ENCODE measurements at places on chromosomes 7 and 10.
A peak's percentile ranks its signal among the peaks of the same experiment; 100 is the strongest.

GRCh38 chr7:32224276-32224675, 154.1 kb upstream of the PDE1C start:
- no peak for DNase-seq

DNA sequence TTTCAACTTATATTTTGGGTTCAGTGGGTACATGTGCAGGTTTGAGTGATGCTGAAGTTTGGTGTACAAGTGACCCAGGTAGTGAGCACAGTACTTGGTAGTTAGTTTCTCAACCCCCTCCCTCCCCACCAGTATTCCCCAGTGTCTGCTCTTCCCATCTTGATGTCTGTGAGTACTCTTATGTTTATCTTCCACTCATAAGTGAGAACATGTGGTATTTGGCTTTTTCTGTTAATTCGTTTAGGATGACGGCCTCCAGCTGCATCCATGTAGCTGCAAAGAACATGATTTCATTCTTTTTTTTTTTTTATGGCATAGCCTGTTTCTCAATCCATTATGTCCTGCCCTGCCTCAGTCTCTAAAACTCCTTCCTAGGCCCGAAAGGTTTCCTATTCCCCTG, 222.1 kb downstream of the WDR37 start:
- no peak for DNase-seq

DNA sequence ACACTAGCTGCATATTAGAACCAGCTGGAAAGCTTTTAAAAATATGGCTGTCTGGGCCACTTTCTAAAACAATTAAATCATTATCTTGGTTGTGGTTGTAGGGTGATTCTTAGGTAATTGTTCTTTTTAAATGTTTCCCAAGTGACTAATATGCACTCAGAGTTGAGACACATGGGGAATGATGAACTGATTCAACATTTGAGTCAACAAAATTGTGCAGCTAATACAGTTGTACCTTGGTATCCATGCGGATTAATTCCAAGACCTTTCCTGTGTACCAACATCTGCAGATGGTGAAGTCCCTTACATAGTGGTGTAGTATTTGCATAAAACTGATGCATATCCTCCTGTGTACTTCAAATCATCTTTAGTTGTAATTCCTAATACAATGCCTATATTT, 242.2 kb downstream of the ATRNL1 start:
- no peak for DNase-seq

DNA sequence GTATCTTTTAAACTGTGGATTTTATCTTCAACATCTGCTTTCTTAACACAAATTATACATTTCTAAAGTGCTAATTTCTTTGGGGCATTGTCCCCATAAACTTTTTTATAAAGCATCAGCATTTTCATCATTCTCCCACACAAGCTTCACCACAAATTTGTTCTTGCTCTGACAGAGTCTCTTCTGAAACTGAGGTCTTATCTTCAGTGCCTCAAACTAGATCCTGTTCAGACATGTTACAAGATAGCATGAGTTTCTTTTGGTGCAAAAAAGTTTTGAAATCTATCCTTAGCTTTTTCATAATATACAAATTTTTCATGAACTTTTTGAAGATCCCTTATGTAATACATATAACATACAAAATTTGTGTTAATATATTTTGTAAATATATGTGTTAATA, 346.6 kb downstream of the IPMK start:
- no peak for DNase-seq

DNA sequence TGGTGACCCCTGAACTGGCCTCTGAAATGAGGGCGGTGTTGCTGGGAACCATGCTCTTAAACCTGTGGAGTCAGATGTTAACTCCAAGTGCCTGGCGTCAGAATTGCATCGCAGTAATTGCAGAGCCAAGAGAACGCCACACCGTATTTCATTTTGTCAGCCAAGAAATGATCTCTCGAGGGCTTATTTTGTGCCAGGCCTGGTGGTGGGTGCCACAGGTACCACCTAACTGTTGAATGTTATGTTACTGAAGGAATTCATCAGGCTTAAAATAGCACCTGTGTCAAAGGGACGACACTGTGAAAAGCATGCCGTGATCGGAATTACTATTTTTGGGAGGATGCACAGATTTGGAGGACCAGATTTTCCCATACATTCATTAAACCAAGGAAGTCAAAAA, 51.9 kb upstream of the BAIAP2L1 start:
- DNase-seq: no peak

GRCh38 chr10:48705401-48705938, 20.8 kb downstream of the WDFY4 start:
- no peak for DNase-seq

GRCh38 chr10:77801474-77802161, 124.9 kb downstream of the DLG5 start:
- no peak for DNase-seq

DNA sequence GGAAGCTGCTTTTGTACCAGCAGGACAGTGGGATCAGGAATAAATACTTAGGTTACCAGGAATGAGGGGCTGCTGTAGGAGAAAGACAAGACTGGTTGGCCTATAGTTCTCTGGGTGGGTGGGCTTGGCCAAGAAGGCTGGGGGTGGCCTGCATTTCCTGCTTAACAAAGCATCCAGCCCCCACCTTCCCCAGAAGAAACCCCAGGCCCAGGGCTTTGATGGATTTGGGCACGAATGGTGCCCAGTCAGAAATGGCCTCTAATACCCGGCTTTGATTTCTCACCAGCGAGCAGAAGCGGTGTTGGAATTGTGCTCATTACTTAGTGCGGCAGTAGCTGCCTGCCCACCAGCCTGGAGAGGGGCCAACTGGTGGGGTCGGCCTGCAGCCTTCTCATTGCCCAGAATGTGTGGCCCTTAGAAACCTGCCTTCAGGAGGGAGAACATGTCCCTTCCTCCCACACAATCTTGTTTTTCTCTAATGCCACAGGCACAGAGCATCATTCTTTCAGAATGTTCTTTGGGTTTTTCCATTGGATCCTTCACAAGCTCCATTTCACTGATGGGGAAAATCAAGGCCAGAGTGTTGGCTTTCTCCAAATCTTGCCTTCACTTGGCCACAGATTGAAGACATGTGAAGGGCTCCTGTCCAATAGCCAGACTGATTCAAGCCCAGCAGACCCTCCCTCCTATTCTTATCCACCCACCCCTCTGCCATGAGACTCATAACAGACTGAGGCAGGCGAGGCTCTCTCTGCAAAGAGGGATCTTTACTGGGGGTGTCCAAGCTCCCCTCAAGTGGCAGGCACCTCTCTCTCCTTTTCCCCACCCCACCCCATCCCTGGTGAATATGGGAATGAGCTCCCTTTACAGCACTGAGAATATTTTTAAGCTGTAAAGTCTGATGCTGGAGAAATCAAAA, 2.5 kb downstream of the UNC5B start:
- no peak for DNase-seq

DNA sequence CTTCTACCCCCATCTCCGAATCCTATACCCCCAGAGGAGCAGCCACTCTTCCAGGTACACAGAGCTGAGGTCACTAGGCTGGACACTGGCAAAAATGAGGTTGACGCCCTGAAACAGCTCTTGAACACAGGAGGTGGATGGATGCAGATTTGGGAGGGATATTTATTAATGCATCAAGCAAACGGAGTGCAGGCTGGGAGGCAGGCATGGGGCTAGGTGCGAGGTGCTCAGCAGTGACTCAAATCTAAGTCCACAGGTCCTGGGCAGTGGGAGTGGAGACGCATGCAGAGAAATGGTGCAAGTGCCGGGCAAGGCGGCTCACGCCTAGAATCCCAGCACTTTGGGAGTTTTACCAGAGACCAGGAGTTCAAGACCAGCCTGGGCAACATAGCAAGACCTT, 11.0 kb downstream of the GUSB start:
- DNase-seq: no peak

GRCh38 chr10:54843085-54843646, 42.1 kb upstream of the PCDH15 start:
- DNase-seq: no peak

DNA sequence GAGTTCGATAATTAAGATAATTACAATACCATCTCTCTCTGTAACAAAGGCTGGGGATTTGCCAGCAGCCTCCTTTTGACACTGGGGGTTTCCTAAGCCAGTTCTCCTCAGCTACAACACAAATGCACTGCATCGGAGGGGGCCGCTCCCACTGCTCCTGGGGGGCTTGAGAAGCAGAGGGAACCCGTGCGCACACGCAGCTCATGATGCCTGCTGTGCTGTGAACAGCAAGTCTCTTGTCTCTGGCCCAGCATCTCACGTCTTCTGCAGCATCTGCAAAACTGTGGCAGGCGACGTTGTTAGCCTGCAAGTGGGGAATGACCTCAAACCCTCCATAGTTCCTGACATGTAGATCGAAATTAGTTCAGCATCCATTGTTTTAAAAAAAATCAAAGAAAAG, 5.5 kb downstream of the VIPR2 start:
- no peak for DNase-seq

DNA sequence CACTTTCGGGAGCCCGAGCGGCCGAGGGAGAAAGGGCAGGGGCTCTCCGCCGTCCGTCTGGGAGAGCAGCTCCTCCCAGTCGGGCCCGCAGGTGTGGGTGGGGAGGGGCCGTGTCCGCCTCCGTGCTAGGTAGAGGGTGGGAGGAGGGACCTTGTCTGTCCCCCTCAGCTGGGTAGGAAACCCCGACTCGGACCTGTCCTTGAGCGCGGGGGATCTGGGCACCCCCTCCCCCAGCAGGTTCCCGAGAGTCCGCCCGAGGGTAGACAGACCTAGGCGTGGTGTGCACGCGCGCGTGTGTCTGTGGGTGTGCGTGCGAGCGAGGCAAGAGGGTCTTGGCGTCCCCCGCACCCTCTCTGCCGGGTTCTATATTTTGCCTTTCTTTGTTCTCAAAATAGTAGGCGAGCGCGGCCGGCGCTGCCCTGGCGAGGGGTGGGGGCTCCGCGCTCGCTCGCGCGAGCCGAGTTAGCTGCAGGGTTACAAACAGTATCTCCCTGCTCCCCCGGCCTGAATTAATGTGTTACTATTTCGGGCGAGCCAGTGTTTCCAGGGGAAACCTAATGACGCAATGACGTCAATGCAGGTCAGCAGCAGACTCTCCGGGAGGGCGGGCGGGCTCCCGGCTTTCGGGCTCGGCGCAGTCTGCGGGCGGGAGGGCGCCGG, 73.9 kb upstream of the LEP start:
- peak; percentile 29 for DNase-seq

GRCh38 chr7:78149787-78150186, 351.2 kb downstream of the PHTF2 start:
- DNase-seq: no peak

DNA sequence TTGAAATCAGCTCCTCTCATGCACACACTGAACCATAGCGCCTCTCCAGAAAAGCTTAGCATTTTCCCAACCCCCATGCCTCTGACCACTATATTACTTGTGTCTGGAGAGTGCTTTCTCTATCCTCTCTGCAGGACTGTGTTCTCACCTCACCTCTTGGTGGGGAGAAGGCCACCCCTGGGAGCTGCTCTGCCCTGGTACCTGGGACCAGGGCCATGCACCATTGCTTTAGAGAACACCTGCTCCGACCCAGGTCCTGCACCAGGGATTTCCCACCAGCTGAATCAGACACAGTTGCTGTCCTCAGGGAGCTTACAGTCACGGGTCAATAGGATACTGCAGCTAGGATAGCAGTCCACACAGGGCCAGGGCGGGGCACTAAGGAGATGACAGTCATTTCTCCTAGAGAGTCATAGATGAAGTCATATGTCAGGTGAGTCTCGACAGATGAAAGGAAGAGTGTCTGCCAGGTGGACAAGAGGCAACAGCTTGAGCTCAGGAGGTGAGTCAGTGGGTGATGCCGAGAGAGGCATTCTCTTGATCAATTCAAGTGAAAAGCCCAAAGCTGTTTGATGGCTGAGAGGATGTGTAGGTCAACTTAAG, 619 bp upstream of the LMTK2 start:
- DNase-seq: no peak

DNA sequence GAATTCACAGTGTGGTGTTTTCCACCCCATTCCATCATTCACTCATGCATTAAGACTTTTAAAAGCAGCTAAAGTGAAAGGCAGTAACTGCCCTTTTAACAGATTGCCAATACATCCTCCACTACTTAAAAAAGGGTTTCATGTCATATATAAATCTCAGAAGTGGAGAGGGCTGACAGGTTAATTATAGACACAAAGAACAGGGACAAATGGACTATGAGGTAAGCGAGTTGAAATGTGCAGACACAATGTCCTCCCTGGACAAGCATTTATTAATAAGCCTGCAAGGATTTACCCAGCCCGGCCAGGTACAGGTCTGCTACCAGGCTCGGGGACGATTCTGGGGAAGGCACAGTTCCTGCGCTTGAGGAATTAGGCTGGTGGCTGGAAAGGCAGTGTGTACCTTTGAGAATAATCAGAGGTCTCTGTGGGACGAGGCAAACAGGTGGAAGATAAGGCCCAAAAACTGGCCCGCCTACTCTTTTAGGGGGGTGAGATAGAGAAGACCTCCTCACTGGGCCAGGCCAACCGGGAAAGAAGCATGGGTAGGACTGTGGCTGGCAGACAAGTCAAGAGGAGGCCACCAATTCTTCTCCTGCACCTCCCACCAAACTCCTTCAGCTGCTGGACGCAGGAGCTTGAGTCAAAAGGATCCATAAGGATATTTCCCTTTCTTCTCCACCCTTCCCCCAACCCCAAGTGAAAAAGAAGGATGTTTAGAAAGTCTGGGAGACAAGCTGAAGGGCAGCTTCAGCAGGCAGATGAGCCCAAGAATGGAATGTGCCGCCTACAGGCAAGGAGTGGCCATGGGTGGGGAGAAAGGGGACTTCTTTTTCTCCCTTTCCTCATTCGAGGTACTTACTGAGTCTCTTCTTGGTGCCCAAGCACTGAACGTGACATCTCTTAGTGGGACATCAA, 1.5 kb downstream of the PDLIM1 start:
- DNase-seq: peak; percentile 33

DNA sequence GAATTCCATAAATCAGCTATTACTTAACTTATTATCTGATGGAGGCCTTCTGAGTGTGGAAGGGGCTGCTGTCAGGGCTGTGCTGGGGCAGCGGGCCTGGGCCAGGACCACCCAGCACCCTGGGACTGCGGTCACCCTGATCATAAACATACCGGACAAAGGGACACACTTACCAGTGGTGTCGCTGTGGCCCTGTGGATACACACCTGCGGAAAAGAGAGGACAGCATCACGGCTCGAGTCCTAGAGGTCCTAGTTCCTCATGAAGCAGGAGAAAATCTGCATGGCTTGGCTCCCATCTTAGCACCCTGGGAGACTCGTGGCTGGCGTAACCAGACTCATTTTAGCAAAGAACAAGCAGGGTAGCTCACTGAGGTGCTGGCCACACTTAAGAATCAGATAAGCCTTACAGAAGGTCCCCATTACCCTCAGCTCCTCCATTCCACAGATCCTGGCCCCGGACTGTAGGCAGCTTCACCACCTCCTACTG, 17.7 kb downstream of the IL15RA start:
- DNase-seq: no peak

- peak; percentile 59 for DNase-seq
Measured at GRCh38 chr10:15642095-15642494, 77.6 kb downstream of the ITGA8 start.

- no peak for DNase-seq
Measured at GRCh38 chr10:49500412-49500811, 38.5 kb downstream of the ERCC6 start.

DNA sequence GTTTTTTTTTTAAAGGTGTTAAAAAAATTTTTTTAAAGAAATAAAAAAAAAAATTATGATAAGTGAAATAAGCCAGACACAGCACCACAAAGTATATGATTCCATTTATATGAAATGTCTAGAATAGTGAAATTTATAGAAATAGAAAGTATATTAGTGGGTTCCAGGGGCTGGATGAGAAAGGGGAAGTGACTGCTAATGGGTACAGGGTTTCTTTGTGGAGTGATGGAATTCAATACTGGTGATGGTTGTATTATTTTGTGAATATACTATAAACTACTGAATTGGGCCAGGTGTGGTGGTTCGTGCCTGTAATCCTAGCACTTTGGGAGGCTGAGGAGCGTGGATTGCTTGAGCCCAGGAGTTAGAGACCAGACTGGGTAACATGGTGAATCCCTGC, 82.2 kb downstream of the KBTBD2 start:
- DNase-seq: no peak

- peak; percentile 47 for DNase-seq
Measured at GRCh38 chr7:127253281-127254162, 781 bp upstream of the GRM8 start.
